ENCODE measurements at places on chromosomes 7 and 10.

- no peak for DNase-seq
These were observed 29.9 kb upstream of the CC2D2B start for GRCh38 chr10:95877881-95878280.

DNA sequence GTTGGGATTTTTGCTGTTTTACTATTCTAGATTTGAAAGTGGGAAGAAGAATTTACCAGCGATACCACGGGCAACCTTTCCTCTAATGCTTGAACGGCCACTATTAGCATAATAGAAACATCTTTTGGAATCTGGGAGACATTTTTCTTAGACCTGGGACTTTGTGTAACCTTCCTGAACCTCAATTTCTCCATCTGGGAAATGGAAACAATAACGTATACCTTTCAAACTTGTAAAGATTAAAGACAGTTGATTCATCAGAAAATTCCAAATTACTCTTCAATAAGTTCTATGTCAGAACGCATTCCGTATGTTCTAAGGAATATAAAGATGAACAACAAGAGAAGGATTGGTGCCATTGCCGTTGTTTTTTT, 453 bp upstream of the RNLS start:
- no peak for DNase-seq

GRCh38 chr7:522071-522950, 2.7 kb upstream of the PDGFA start:
- peak; percentile 20 for DNase-seq

- no peak for DNase-seq
These were observed 295.0 kb downstream of the PARD3 start for GRCh38 chr10:34520084-34520483.

DNA sequence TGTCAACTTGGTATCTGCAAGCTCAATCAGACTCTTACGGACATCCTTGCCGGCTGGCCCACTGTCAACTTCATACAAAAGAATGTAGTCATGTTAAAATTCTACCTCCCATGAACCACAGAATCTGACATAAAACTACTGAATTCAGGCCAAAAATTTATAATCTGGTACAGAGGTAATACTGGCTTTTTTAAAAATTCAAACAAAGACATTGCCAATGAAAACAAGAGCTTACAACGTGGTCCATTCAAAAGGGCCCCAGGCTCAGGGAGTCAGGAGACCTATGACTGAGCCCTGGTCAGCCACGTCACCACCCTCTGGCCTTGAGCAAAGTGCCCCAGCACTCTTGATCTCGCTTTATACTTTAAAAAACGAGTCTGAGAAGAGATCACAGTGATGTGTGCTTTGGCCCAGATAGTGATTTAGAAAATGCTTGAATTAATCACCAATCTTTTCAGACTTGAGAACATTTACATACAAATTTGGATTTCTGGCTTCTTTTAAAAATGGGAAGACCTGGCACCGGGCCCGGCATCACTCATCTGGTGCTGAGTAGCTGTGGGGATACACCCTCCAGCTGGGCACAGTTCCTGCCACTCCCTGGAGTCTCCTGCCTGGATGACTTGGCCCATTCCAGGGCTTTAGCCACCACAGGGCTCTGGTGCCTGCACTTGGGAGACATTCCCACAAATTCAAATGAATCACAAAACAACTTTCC, 94.1 kb downstream of the PIP4K2A start:
- DNase-seq = no peak

GRCh38 chr10:132570771-132571649, 33.4 kb downstream of the INPP5A start:
- no peak for DNase-seq

DNA sequence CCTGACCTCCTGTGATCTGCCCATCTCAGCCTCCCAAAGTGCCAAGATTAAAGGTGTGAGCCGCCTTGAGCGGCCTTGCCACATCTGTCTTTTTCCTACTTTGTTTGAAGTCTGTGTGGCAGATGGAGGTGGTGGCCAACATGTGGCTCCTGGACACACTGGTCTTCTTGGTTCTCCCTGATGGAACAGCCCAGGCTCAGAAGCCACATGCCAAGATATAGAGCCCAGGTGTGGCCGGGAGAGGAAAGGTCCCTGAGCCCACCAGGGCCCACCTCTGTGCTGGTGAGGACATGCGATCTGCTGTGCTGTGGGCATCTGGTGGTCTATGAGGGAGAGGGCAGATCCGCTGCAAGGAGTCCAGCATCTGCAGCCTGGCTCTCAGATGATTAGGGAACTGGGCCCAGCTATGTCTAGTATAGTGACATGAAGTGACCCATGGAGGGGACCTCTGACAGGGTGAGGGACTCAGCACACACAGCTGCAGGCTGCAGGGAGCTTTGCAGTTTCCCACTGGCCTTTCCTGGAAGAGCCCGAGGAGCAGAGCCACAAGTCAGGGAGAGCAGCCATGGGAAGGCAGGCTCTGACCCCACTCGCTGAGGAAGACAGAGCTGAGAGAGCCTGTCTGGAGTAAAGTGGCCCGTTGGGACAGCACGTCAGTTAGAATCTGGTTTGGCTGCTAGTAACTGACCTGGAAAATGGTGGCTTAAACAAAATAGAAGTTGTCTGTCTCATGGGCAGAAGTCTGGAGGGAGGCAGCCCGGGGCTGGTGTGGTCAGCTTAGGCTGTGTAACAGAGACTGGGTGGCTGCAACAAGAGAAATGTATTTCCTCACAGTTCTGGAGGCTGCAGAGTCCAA, 25.9 kb downstream of the ADCY1 start:
- no peak for DNase-seq

DNA sequence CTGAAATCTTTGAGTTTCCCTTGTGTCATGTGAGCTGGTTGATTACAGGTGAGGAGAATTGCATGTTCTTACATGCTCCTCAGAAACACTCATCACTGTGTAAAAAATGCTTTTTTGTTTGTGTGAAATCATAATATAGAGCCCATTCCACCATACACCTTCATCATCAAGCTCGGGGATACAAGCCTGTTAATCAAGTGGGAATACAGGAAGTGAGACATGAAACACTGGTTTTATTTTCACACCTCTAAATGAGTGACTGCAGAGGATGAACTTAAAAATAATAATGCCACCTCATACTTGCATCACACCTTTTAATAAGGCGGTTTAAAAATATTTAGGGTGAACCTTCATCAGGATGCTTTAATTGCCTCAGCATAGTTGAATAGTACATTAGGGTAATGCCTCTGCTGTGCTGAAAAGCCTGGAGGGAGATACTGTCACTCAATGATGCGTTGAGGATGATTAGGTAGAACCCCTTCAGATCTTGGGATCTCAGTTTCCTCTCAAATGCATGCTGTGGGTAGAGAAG, 164.6 kb downstream of the AUTS2 start:
- no peak for DNase-seq

DNA sequence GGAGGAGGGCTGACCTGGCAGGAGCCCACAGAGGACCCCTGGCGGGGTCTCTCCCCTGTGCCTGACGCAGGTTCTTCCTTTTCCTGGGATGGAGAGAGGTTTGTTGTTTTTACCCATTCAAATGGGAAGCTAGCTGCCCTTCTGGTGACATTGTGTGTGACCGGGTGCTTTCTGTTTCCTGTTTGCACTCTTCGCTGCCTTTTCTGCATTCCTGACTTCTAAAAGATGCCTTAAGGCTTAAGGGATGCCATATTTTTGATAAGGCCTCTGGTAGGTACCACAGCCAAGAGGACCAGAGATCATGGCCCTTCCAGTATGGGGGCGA, 20.3 kb downstream of the ZNF783 start:
- no peak for DNase-seq

- DNase-seq = no peak
These were observed 29.3 kb upstream of the MTPAP start for GRCh38 chr10:30378201-30378995.

- no peak for DNase-seq
These were observed 1.5 kb downstream of the GSDME start for GRCh38 chr7:24755541-24756407.

DNA sequence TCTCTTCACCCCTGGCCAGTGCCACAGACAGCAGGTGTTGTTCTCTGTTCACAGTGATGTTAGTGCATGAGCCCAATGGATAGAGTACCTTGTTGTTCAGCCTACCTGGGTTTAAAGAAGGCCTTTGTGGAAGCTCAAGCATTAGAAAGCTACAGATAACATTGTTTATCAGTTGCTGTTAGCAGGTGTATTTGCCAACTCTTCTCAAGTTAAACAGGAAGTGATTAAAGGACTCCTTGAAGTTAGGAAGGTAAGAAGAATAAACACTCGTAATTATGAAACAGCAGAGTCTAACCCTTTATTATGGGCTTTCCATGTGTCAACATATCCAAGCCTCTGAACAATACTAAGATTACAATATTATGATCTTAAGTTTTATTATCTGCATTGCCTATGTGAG, 25.9 kb downstream of the RGR start:
- DNase-seq = no peak

DNA sequence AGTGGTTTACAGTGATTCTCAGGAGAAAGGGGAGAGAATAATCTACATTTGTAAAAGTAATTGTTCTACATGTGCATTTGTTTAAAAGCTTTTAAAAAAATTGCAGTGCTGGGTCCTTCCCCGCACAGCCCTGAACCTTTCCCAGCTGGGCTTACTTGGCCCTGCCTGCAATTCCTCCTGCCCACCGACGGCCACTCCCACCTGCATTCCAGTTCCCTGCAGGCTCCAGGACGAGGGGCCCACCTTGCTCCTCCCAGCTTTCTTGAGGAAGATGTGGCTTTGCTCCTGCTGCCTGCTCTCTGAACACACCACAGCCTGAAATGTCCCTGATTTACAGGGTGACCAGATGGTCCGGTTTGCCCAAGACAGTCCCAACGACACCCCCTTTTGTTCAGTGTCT, 222.7 kb downstream of the PRPF18 start:
- no peak for DNase-seq

GRCh38 chr7:151428378-151429236, 11.3 kb downstream of the CRYGN start:
- no peak for DNase-seq

DNA sequence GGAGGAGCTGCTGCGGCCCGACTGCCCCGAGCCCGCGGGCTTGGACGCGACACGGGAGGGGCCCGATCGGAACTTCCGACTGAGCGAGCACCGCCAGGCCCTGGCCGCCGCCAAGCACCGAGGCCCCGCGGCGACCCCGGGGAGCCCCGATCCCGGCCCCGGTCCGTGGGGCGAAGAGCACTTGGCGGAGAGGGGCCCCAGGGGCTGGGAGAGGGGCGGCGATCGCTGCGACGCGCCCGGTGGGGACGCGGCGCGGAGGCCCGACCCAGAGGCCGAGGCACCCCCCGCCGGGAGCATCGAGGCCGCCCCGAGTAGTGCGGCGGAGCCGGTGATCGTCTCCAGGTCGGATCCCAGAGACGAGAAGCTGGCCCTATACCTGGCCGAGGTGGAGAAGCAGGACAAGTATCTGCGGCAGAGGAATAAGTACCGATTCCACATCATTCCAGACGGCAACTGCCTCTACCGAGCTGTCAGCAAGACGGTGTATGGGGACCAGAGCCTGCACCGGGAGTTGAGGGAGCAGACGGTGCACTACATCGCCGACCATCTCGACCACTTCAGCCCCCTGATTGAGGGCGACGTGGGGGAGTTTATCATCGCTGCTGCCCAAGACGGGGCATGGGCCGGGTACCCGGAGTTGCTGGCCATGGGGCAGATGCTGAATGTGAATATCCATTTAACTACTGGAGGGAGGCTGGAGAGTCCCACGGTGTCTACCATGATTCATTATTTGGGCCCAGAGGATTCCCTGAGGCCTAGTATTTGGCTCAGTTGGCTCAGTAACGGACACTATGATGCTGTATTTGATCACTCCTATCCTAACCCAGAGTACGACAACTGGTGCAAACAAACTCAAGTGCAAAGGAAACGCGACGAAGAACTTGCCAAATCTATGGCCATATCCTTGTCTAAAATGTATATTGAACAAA, 1.4 kb downstream of the OTUD1 start:
- peak; percentile 25 for DNase-seq

Data from stimulated activated CD4-positive, alpha-beta T cell treated with anti-CD3 and anti-CD28 coated beads, Interleukin-12 subunit alpha, Interleukin-12 subunit beta, amount 100 ng/mL, for 4 hours (primary cell).